ENCODE measurements at places on chromosomes 16 and 17.
A peak's percentile ranks its signal among the peaks of the same experiment; 100 is the strongest.

DNA sequence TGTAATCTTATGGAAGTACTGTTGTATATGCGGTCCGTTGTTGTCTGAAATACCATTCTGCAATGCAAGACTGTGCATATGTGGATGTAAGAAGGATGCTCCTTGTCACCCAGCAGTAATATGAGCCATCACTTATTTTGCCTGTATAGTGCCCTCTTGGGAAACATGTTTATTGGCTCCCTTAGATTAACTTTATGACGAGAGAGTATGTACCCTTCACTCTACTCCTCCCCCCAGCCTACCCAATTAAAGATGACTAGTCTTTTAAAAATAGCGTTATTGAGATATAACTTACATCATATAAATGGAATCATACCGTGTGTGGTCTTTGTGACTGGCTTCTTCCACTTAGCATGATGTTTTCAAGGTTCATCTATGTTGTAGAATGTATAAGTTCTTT lies 33.6 kb downstream of the FTO start:
- no peak for DNase-seq

GRCh38 chr17:3004925-3005324 lies 58.5 kb downstream of the OR1D5 start:
- DNase-seq, result no peak

DNA sequence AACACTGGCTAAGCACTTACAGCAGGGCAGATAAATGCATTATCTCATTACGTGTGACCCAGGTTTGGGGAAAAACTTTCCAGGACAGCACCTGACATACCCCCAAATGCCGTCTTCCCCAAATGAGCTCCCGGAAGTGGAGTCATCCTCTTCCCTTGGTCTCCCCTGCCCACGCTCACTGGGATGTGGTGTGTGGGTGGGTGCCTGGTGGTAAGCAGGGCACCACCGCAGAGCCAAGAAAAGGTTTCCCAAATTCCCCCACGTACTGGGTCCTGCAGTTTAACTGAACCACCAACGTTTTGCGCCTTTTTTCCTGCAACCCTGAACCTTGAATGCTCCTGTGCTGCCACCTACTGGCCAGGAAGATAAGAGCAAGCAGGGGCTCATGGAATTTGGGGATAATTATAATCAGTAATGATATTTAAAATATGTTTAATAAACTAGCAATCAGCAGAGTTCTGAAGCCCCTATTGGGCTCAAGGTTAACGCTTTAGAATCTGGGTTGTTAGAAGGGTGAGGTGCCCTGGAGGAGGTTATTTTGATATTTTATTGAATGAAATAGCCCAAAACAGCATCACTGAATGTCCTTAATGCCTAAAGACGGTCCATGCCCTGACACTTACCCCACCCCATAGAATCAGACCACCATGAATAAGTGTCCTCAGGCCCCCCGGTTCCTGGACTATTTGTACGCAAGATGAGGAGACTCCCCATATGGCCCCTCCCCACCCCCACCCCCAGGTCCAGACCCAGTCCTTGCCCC lies 8.0 kb downstream of the SPPL2C start:
- DNase-seq, result peak; percentile 57

GRCh38 chr16:80541306-80541694 lies 507 bp downstream of the DYNLRB2 start:
- DNase-seq, result no peak

DNA sequence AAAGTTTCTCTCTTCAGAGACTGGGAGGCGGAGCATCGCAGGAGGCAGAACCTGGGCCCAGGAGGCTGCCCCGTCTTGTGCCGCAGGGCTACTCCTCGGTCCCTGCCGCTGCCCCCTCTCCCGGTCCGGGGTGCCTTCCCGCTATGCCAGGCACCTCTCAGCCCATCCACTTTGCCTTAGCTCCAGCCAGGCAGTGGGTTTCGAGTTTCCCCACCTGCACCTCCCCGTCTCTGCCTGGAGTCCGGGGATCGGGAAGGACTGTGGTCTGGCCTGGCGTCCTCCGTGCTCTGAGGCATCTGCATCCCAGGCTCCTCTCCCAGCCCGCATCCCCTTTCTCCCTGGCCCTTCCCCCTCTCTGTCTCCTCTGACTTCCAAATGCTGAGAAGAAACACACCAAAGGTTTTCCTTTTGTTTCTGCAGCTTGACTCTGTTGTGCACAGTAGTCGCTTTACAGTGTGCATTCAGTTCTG lies 26.8 kb upstream of the PIK3R6 start:
- DNase-seq, result no peak

GRCh38 chr17:48814504-48814903 lies 2.5 kb downstream of the TTLL6 start:
- DNase-seq, result peak; percentile 30

GRCh38 chr17:28967221-28968135 lies 16.2 kb upstream of the PHF12 start:
- no peak for DNase-seq

- DNase-seq, result no peak
These were observed 14.7 kb upstream of the KLHDC4 start for GRCh38 chr16:87780385-87780989.

DNA sequence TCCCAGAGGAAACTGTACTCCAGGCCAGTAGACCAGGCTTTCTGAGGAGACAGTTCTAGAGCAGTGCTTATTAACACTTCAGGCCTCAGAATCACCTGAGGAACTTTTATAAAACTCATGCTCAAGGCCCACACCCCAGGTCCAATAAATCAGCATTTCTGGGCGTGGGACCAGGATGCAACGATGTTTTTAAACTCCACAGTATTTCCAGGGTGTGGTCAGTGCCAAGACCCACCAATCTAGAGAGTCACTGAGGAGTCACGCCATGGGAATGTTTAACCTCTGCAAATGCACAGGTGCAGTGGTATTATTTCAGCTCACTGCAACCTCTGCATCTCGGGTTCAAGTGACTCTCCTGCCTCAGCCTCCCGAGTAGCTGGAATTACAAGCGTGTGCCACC lies 3.9 kb upstream of the TRPV1 start:
- DNase-seq, result no peak

GRCh38 chr16:87310610-87311009 lies 6.6 kb downstream of the C16orf95 start:
- DNase-seq, result no peak

DNA sequence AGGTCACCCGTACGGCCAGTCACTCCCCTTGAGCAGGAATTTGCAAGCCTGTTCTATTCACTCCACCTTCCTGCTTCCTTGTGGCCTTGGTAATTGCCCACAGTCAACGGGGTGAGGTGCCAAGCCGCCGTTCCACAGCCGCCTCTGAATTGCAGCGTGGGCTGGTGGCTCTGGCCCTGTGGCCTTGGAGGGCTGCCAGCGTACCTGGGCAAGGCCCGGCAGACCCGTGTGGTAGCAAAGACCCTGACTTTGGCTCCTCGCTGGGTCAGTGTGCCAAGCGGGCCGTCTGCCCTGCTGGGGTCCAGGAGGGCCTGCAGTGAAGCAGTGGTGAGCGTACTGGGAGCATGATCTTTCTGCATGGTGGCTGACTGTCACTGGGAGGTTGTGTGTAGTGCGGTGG lies 3.6 kb downstream of the BANP start:
- DNase-seq, result no peak

GRCh38 chr16:11783319-11784037 lies 13.6 kb downstream of the ZC3H7A start:
- DNase-seq, result no peak

GRCh38 chr16:1152651-1153259 lies at the start of gene CACNA1H:
Gene CACNA1H, plus strand, starts transcription at chr16:1153106. Its CDS starts 632 bp downstream, at chr16:1153738.
- peak; percentile 58 for DNase-seq

GRCh38 chr17:68973098-68973846 lies 18.1 kb upstream of the ABCA8 start:
- no peak for DNase-seq

DNA sequence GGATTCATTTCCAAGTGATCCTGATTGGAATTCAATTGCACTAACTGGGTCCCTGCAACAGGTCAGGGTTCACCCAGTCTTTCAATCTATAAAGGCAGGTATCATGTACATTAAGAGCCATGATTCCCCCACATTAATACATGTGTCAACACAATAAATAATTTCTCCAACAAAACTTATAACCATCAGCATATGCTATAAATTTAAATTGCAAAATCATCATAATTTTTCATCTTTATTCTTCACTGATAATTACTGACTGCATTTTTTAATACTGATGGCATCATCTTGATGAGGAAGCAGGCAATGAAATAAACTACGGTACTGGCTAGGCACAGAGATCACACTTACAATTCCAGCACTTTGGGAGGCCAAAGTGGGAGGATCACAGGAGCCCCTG lies 59.4 kb downstream of the ZFHX3 start:
- DNase-seq, result no peak

DNA sequence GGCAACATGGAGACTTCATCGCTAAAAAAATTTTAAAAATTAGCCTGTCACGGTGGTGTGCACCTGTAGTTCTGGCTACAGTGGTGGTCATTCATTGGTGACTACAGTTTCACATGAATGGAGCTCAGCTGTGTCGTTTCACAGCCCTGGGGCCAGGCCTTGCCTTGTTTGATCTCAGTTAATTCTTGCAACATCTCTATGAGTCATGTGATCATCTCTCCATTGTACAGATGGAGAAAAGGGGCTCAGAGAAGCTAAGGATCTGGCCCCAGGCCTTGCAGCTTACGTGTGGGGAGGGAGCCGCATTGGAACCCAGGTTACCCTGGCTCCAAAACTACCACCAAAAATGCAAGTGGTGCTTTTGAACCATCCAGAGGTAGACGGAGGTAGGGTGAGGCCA lies 49.4 kb downstream of the GDE1 start:
- DNase-seq, result no peak

- no peak for DNase-seq
These were observed 389.4 kb upstream of the GOT2 start for GRCh38 chr16:59123479-59123878.

GRCh38 chr17:71286625-71287024 lies 834.2 kb upstream of the SOX9 start:
- no peak for DNase-seq

DNA sequence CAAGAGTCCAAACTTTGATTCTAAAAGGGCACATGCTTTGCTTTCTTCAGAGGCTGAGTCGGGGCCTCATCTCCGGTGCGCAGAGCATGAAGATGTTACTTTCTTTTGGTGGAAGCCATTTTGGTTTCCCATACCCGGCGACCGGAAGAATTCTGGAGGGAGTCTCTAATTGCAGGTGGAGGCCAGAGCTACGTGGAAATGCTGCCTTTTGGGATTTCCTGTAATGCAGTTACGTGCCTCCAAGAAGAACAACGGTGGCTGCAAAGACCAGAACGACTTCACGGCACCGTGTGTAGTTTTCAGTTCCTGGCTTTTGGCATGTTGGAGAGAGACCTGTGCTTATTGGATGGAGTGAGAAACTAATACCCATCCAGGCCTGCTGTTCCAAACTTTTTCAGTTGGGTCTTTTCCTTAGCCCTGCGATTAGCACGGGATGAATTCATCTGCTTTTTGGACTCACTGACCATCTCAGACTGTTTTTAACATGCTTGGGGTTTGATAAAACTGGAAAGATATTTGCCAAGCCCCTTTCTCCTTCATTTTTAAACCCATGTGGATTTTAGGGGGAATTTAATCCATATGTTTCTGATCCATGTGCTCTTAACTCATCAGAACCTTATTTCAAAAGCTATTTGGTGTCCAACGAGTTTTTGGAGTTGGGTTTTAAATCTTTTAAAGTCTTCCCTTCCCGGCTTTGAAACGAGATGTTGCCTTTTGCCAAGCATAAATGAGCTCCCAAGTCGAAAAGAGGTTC lies 19.0 kb downstream of the FOXL1 start:
- no peak for DNase-seq

- DNase-seq, result no peak
These were observed 416.8 kb upstream of the CCL2 start for GRCh38 chr17:33838281-33838680.

GRCh38 chr17:56966338-56966737 lies 5.5 kb upstream of the COIL start:
- DNase-seq, result no peak

DNA sequence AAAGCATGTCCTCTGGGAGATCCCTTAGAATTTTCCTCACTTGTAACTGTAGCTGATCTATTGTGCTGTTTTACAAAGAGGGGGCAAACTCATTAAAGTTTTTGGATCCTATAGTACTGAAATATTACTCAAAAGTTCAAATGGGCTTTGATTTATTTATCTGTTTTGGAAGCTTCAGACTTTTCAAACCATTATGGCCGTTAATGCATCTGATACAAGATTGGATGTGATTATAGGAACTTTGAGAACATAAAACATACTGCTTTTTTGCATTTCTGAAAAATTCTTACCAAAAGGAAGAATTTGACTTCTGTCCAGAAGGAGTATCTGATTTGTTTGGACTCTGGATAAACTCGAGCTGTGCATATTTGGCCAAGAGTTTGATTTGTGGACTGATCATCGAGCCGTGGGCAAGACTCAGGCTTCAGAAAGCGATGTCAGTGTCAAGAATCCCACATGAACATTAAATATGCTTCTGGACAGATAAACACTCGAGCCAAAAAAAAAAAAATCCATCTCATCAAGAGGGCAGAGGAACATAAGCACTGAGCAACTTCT lies 8.2 kb upstream of the MARCHF10 start:
- DNase-seq, result no peak

DNA sequence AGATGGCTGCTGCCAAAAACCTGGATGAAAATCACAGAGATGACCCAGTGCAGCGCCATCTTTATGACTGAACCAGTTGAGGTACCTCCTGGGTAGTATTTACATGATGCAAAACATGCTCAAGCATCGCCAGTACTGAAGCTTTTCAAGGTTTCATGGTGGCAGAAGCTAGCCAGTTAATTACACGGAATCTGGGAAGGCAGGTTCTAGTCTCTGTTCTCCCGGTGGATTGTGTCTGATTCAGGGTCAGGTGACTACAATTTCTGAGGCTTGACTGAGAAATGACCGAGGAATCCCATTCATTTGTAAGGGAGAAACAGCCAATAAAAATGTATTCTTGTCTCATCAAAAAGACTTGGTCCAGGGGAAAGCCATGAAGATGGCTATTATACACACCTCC lies 209.1 kb downstream of the SLC39A11 start:
- no peak for DNase-seq

DNA sequence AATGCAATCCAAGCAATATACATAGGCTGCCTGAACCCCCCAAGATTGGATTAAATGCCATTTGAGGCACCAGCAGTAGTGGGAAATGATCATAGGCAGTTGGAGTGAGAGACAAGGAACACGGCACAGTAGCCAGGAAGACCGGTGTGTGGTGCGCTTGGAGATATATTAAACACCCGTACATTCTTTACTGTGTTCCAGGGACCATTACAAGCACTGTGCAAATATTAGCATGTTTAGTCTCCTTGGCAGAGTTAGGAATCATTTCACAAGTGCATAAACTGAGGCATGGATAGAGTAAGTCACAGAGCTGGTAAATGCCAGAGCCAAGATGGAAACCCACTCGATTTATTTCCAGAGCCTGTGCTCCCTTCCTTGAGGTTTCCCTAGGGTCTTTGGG lies 31.1 kb upstream of the TNRC6A start:
- DNase-seq, result no peak

GRCh38 chr17:34926661-34927060 lies 34.6 kb downstream of the CCT6B start:
- no peak for DNase-seq

DNA sequence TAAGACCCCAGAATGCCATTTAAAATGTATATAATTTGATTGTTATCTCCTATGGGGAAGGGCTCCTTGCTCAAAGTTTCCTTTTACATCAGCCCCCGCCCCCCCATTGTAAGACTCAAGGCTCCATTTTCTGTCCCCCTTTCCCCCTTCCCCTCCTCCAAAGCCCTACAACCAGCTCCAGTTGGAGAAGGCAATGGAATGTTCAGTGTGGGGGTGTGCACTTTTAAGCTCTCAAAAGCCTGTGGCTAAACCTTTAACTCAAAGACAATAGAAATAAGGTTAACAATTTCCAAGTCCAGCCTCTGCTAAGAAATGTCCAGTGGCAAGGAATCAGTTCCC lies 114.7 kb downstream of the NOG start:
- no peak for DNase-seq
